ENCODE measurements at places on chromosomes 2 and 18.

GRCh38 chr18:37242826-37243560 lies 322.6 kb downstream of the CELF4 start:
- DNase-seq, result no peak

DNA sequence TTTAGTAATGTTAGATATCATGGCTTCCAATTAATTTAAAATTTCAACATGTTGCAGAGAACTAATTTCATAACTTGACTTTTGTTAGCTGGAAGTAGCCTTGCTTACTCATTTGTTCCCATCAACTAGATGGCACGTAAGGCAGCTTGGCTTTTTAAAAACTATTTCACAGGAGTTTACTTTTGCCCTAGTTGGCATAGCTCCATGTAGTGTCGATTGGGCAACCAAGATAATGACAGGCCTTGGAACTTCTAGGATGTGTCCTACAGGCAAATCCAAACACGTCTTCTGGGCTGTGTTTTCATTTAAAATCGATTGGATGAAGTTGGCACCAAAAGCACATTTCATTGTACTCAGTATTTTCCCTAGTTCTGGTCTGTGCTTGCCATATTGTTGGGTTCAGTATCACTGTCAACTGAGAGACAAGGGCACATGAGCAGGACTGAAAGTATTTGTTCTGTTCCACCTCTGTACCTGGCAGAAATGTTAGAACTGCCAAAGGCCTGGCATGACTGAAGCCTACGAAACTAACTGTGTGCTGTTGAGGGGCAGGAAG lies 29.4 kb downstream of the HADHB start:
- DNase-seq, result no peak

- no peak for DNase-seq
These were observed 241.8 kb upstream of the MGAT5 start for GRCh38 chr2:134011936-134012586.

GRCh38 chr2:217331523-217332416 lies 471.9 kb upstream of the TNP1 start:
- peak; percentile 49 for DNase-seq

DNA sequence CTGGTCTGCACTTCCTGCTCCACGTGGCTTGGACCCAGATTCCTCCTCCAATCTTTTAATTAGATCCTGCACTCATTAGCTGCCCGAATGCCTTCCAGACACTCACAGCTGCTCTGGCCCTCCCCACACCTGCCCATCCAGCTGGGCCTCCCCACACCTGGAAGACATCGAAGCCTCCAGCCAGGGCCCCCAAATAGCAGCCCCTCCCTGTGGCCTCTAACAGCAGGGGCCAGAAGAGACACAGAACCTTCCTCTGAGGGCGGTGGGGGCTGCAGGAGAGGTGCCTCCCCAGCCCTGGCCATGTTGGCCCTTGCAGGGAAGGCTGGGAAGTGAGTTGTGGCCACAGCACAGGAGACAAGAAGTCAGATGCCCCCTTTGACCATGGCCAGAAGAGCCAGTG lies 252.8 kb downstream of the DYSF start:
- DNase-seq, result no peak

- DNase-seq, result no peak
These were observed 307.3 kb downstream of the GBX2 start for GRCh38 chr2:235860871-235861270.

GRCh38 chr2:143577489-143577888 lies 448.3 kb downstream of the ARHGAP15 start:
- DNase-seq, result no peak

- DNase-seq, result no peak
These were observed 45.3 kb upstream of the PDK1 start for GRCh38 chr2:172510548-172510947.

DNA sequence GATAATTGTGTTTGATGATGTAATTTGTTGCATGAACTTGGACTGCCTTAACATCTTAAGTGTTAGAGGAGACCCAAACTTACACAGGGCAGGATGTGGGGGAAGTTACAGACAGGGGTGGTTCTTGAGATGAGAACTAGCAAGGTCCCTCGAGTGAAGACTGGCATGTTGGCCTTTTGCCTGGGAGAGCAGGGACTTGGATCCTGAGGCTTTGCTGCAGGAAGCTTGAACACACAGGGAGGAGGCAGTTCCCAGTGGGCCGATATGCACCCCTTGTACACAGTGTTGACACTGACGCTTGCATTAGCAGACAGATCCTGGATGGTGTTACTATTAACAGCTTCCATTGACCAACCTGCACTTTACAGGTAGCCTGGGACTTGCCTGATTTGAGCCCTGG lies 47.5 kb downstream of the CHRNA1 start:
- no peak for DNase-seq

DNA sequence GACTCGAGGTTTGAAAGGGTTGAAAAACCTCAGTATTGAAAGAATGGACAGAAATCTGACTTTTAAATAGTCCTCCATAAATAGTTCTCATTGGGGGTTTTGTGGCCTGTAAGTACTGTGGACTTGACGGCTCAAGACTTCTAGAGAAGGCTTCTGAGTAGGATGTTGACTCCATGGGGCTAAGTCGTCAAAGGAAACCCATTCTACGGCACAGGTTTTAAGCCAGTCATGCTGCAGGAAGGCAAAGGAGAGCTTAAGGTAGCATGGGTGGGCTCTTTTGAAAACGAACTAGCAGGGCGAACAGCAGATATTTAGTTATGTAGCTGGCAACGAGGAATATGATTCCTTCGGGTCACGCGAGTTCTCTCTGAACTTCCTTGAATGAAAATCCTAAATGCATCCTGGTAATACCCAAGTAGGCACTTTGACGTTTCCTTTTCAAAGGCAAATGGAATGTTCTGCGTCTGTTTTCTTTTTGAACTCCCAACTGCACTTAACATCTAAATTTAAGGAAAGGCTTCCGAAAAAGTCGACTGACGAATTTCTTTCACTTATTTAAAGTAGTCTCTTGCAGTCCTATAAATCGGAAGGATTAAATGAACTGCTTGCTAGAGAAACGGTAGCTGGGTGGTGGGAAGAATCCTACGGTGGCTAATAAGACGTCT lies 1.1 kb upstream of the NEDD4L start:
- DNase-seq, result no peak

- DNase-seq, result no peak
These were observed 38.1 kb downstream of the RPL37A start for GRCh38 chr2:216536734-216537210.

- no peak for DNase-seq
These were observed 108.5 kb downstream of the VAPA start for GRCh38 chr18:10022365-10022764.

DNA sequence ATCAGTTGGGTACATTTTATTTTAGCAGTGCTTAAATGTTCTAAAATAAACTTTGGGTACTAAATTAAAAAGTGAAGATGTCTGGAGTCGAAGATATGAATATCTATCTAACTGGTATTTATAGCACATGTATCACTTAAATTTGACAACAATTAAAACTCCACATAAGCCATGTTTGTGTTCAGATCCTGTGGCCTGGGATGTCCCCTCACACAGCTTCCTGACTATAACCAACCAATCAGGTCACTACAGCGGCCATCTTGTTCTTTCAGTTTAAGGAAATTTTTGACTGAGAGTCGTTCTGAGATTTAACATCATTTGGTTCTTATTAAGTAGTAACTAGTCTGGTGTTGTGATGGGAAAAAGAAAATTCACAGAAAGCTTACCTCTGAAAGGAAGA lies 170.7 kb upstream of the NRP2 start:
- peak; percentile 19 for DNase-seq

- peak; percentile 23 for DNase-seq
These were observed 19.9 kb upstream of the IL1RL1 start for GRCh38 chr2:102291319-102292075.

DNA sequence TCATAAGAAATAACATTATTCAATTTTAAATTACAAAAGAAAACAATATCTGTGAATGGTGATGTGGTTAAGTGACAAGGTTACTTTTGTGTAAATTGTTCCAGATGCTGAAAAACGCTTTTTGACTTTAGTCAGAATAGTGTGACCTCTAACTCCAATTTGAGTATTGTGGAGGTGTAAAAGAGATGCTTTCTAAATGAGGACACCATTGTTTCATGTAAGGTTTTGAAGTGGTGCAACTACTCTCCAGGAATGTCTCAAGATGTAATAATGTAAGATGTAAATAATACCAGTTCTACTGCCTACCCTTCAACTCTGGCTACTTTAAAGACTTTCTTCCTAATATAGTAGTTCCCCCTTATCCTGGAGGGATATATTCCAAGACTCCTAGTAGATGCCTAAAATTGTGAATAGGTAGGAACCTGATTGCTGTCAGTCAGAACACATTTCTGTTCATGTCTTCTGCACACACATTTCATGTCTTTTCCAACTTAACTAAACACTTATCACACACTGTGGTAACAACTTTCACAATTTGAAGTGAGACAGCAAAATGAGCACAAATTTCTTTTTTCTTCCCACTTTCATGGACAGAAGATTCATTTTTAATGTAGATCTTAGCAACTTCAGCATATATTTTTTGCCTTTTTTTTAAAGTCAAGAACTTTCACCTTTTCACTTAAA lies 39.1 kb upstream of the PPP1R1C start:
- no peak for DNase-seq

DNA sequence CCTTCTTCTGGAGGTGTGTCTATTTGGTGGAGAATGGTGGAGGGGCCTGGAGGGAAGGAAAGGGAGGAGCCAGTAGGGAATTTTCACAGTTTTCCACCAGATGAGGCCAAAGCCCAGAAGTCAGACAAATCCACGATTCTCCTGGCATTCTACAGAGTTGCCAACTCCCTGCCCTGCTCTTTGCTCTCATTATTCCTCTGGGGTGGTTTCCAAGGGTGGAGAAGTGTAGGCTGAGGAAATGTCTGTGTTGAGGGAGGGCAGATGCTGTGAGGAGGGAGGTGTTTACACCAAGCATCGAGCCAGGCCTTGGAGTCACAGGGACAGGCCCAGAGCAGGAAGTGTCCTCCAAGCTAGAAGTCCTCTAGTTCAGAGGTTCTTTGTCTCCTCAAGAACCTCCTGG lies 124.1 kb upstream of the LGALSL start:
- no peak for DNase-seq

DNA sequence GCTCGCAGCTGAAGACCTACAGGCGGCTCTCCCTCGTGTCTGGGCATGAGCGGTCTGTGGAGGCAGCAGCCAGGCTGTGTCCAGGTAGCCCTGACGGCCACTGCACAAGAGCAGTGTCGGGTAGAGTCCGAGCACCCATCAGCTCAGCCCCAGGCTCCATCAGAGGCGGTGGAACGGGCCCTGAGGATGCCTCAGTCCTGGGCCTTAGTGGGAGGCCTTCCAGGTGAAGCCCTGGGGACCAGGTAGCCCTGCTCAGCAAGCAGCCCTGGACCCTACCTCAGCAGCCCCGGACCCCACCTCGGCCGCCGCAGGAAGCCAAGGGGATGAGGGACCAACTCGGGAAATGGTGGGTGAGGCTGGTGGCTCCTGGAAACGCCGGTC lies 21.3 kb upstream of the KLF11 start:
- DNase-seq, result no peak

DNA sequence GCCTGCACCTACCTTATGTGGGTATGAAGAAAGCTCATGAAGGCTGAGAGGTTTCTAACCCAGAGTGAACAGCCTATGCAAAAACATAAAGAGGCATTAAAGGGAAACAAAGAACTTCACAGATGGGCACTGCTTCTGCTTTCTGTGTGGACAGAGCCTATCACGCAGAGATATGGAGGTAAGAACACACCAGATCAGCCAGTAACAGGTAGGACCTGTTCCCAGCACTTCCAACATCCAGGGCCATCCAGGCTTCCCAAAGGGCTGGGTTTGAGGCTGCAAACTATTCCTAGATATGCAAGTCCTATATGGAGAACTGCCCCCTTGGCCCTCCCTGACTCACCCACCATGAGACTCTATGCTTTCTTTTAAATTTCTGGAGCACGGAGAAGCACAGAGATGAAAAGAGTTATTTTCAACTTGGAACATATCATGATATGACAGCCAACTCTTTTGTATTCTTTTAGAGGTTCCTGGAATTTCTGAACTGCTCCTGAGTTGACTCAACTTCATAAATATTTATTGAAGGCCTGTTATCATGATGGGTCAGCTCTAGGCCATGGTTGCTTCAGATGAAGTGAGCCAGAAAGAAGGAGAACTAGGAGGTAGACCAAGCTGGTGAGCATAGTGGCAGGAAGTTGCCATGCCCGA lies 77.4 kb upstream of the PPP1CB start:
- no peak for DNase-seq

DNA sequence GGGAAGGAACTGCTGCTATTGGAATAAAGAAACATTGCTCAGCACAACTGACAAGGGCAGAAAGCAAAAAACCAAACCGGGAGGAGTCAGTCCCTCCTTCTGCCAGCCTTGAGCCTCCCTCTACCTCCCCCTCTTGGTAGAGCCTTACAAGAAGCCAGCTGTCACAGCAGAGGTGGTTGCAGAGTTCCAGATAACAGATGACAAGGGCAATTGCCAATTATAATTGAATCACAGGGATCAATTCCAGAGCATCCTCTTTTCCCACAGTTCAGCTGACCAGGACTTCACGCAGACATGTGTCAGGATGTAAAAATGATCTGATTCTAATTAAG lies 548.2 kb upstream of the LRRTM1 start:
- no peak for DNase-seq

DNA sequence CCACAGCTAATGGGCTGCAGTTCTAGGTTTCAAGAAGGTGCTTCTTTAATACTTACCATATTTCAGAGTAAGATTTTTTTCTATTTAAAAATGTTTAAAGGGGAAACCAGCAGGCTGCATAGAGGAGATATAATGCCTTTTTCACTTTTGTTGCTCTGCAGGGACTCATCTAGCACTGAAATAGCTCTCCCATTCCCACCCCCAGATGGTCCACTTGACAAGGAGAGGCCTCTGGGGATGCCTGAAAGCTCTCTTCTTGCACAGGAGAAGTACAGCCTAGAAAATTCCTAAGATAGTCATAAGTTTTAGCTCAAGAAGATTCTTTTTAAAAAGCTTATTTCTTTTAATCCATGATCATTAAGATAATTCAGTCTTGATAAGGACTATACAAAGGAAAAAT lies 126.4 kb downstream of the CDH2 start:
- no peak for DNase-seq

GRCh38 chr2:136225950-136226835 lies 108.2 kb upstream of the CXCR4 start:
- peak; percentile 82 for DNase-seq

GRCh38 chr2:15665067-15665942 lies 73.6 kb downstream of the DDX1 start:
- no peak for DNase-seq

All from SJCRH30 (cell line).